Stimulated activated CD4-positive, alpha-beta T cell treated with anti-CD3 and anti-CD28 coated beads, Interleukin-12 subunit alpha, Interleukin-12 subunit beta, amount 100 ng/mL, for 48 hours (primary cell): ENCODE measurements at places on chromosomes 7 and 10.

GRCh38 chr10:55305285-55305684 lies 504.3 kb upstream of the PCDH15 start:
- no peak for DNase-seq

GRCh38 chr7:99835189-99835588 lies 7.4 kb downstream of the CYP3A43 start:
- DNase-seq, result no peak

GRCh38 chr7:125033506-125033905 lies 103.9 kb upstream of the POT1 start:
- DNase-seq, result no peak

GRCh38 chr7:80548840-80549530 lies 37.1 kb upstream of the GNAT3 start:
- no peak for DNase-seq

DNA sequence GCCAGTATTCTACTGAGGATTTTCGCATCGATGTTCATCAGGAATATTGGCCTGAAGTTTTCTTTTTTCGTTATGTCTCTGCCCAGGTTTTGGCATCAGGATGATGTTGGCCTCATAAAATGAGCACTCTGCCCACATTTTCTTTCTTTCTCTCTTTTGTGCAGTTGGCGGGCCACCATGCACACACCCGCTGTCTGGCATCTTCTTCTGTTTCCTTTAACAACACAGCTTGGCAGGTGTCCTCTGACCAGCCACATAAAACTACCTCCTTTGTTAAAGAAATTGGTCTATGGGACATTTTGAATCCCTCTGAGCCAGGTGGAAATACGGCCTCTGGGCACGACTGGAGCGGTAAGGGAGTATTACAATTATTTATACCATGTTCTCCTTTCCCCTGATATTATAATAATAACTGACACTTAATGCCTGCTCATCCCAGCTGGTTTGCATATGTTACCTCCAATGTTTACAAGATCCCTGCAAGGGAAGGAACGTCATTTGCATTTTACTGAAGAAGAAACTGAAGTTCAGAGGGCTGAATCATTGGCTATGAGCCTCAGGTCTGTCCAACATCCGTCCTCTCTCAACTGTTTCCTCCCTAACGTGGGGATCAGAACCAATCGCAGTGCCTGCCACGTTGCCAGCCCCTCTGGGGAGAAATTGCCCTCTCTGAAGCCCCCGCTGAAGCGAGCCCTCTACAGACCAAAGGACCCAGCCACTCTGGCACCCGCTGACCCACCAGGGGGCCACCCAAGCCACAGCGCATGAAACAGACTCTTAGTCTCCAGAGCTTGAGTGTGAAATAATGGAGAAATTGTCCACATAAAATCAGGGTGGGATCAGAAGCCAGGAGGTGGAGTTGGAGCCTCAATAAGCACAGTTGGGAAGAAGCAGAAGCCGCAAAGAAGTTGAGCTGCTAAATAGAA lies 125.0 kb upstream of the FOXK1 start:
- no peak for DNase-seq

- DNase-seq, result no peak
Measured at GRCh38 chr10:29512425-29512974, 122.3 kb downstream of the SVIL start.

DNA sequence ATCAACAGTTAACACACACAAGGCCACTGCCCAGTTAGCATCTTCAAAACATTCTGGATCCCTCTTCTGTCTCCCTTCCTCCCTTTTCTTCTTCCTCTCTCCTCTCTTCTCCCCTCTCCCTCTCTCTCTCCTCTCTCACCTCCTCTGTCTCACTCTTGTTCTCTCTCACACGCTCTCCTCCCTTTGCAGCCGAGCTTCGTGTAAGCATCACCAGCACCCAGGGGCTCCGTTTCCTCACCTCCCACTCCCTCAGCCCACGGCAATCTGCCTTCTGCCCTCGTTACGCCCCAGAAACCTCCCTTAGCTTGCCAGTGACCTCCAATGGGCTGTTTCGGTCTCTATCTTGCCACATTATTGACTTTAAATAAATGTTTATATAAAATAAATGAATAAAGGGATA lies 147.4 kb downstream of the TEX36 start:
- DNase-seq, result no peak

DNA sequence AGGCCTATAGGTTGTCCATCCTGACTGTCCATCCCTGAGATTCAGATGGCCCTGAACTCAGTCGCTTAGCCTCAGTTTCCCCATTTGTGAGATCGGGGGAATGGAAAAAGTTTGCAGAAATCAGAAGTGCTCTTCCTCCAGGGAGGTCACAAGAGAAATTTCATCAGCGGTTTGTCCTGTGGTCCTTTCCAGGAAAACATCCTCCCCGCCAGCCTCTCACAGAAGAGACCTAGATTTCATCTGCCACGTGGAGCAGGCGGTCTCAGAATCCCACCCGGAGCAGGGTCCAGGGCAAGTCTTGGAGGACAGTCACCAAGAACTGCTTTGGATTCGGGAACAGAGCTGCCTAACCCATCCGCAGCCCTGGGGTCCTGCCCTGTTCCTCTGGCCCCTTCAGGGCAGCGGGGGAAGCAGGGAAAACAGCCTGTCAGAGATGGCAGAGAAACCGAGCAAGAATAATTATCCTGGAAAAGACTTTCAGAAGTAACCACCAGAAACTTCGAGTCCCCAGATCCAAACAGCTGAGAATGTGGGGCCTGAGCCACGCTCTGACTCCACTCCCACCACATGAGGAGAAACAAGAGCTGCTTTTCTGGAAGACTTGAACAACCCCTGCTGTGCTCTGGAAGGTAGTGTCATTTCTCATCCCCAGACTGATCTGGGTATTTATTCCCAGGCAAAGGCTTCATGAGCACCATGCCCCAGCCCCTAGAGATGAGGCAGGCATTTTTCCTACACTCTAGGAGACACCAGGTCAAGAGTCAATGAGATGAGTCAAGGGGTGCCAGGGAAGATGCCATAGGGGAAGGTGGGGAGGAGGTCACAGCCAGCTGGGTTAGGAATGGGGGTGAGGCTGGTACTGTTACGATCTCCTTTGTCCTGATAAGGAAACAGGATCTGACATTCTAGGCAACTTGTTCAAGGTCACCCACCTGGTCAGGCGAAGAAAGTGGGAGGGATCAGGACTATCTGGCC lies 1.1 kb upstream of the TNS3 start:
- DNase-seq, result no peak

- DNase-seq, result no peak
Measured at GRCh38 chr10:102781090-102781920, 37.6 kb downstream of the WBP1L start.

- DNase-seq, result no peak
Measured at GRCh38 chr10:17548162-17548561, 69.0 kb downstream of the HACD1 start.

- DNase-seq, result no peak
Measured at GRCh38 chr7:50181081-50181480, 88.0 kb upstream of the ZPBP start.

- DNase-seq, result no peak
Measured at GRCh38 chr7:3747467-3747866, 446.4 kb downstream of the SDK1 start.
